Thyroid gland (tissue), 4 donors: ENCODE measurements at places on chromosomes 12 and 14. TPM values are rescaled to one million over a fixed set of nuclear protein-coding genes. Genes with fewer than 3 reads are reported as not detected.

DNA sequence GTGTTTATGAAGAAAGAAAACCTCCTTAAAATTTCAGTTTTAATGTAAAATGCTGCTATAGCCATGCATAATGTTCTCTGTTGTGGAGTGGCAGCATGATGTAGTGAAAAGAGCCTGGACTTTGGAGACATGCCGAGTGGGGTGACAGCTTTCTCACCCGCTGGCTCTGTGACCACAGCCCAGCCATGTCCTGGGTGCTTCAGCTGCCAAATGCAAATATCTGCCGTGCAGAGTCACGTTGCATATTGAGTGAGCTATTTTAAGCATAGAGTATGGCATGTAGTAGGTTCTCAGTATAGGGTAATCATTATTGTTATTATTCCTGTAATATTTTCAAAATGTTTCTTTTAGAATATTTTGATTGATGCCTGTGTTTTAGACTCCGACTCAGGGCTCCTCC, 15.5 kb upstream of the TCTN2 start:
- no peak for DNase-seq

DNA sequence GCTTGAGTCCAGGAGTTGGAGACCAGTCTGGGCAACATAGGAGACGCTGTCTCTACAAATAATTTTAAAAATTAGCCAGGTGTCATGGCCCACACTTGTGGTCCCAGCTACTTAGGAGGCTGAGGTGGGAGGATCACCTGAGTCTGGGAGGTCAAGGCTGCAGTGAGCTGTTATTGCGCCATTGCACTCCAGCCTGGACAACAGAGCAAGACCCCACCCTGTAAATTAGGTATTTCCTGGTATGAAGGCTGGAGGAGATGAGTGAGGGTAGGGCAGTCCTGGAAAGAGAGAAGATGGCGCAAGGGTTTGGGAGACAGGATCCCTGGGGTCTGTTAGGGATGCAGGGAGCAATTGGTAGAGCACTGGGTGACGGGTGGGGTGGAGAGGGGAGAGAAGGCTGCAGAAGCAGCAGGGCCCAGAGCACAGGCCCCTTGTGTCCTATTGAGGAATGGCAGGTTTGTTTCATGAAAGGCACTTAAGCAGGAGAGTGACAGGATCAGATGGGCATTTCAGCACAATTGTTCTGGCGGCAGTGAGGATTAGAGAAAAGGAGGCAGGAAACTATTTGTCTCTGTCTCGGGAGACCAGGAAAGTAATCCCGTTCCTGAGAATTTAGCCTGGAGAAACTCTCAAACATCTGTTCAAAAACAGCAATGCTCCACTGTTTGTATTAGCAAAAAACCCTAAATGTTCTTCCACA, 47.2 kb upstream of the KTN1 start:
- DNase-seq, result no peak

SERPINA9 gene
- not detected for total RNA-seq

DNA sequence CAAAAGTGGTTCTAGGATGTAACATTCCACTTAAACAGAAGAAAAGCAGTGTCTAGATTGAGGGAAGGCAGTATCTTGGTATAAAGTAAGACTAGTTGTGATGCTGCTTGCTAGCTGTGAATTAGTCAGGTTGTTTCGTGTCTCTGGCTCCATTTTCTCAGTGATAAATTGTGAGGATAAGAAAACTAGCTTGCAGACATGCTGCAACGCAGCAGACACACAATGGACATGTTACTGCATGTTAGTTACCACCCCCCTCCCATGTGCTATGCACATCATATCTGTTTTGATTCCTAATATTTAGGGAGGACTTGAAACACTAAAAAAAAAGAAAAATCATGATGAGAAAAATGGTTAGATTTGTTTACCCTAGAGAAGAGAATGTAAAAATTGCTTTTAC, 2.9 kb downstream of the CCNK start:
- no peak for DNase-seq

ASPG gene
- 8.2 TPM for total RNA-seq

DNA sequence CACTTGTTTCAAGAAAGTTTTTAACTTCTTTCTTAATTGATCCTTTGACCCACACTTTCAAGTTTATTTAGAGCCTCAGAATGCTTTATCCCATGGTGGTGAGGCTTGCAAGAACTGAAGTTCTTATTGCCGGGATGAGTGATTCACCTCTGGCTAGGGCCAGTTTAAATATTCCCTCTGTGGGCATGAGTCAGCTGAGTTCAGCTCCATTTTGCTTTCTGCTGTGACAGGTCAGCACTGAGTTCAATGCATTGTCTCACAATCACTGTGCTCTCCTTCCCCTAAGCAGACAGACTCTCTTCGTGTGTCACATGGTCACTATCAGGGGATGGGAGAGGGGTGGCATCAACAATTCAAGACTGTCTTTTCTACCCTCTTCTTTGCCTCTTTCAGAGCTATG, 514.6 kb upstream of the FBXO33 start:
- DNase-seq, result no peak

- DNase-seq, result no peak
Observed at GRCh38 chr12:18922851-18923250, 184.9 kb downstream of the CAPZA3 start.

DNA sequence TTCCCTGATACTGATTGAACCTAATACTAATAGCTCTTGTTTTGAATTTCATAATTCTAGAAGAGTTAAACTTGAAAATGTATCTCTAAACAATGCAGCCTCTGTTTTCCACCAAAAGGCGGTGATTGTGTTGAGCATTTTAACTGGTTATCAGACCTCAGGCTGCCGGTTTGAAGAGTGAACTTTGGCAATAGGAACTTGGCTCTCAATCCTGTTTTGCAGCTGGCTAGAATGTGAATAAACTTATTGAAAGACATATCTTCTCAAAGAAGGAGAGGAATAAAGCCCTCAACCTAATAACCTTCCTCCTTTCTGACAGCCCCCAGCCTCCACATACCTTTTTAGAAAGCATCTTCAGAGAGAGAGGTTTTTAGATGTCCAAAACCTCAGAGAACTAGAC, 105.4 kb downstream of the SRGAP1 start:
- no peak for DNase-seq

LETMD1 gene
- total RNA-seq, result 106 TPM

GRCh38 chr12:123723765-123724164, 11.6 kb downstream of the ATP6V0A2 start:
- DNase-seq, result no peak

- DNase-seq, result no peak
Observed at GRCh38 chr14:64849940-64850339, 29.8 kb downstream of the SPTB start.

DNA sequence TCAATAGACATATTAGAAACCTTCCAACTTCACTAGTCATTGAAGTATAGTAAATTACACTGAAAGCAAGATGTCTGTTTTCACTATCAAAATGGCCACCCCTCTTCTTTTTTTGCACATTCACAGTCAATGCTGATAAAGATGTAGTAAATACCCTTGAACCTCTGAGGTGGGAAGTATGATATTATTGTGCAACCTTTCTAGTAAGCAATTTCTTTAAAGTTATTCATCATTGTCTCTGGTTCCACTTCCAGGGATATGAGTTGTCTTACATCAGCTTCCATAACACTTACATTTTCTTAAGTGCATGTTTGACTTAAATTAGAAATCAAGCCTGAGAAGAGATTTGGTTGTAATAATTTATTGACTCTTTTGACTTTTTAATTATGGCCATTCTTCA, 453.9 kb upstream of the MGAT4C start:
- no peak for DNase-seq

- no peak for DNase-seq
Observed at GRCh38 chr12:105466901-105467598, 136.6 kb downstream of the C12orf75 start.

MED6 gene
- total RNA-seq, result 74.3 TPM

DNA sequence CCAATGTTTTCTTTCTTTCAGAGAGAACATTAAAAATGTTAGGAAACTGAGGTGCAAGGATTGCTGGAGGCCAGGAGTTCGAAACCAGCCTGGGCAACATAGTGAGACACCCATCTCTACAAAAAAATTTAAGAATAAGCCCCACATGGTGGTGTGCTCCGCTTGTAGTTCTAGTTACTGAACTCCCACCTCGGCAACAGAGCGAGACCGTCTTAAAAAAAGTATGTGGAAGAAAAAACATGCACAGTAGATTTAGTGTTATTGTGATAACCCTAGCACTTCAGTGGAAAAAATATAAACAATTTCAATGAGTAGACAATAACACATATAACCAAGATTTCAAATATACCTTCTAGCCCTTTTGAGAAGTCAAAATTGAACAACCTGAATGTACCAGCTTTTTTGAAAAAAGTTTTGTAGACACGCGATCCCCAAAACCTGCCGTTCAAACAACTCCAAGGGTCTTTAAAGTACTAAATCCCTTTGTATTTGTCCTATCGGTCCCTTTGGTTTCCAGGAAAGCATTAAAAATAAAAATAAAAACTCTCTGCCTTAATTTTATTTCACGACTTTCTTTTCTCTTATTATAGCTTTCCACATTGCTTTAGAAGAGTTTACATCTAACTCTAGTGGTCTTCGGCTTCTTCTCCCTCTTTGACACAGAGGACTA, 1.0 kb upstream of the ANO6 start:
- DNase-seq, result no peak

- DNase-seq, result no peak
Observed at GRCh38 chr12:22047494-22047893, 1.5 kb downstream of the CMAS start.

DDN gene
- not detected for total RNA-seq

- no peak for DNase-seq
Observed at GRCh38 chr12:49875115-49875720, 28.5 kb downstream of the FAIM2 start.

DNA sequence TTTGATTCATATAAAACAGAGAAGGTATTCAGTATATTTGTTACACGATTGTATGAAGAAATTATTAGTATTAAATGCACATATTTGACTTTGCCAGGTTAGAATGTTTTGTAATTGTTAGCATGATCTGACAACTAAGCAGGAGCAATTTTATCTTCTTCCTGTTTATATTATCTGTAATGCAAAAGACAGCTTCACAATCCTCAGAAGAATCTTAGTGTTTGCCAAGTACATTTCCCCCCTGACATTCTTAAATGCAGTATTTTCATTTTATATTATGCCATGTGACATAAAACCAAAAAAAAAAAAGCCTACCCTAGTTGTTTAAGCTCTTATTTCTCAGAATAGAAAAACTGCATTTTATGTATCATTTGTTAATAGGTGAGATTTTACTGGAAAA, 469.4 kb downstream of the FOXG1 start:
- no peak for DNase-seq

- no peak for DNase-seq
Observed at GRCh38 chr14:54813081-54813480, 89.5 kb downstream of the GCH1 start.

- no peak for DNase-seq
Observed at GRCh38 chr12:46164186-46164761, 104.6 kb downstream of the SLC38A1 start.

- no peak for DNase-seq
Observed at GRCh38 chr14:64574371-64575107, 24.8 kb downstream of the PPP1R36 start.

TRIM9 gene
- 2.6 TPM for total RNA-seq

LTBR gene
- total RNA-seq, result 152 TPM

GRCh38 chr12:44428825-44429224, 447.3 kb downstream of the NELL2 start:
- DNase-seq, result no peak

FITM1 gene
- 2.7 TPM for total RNA-seq

DNA sequence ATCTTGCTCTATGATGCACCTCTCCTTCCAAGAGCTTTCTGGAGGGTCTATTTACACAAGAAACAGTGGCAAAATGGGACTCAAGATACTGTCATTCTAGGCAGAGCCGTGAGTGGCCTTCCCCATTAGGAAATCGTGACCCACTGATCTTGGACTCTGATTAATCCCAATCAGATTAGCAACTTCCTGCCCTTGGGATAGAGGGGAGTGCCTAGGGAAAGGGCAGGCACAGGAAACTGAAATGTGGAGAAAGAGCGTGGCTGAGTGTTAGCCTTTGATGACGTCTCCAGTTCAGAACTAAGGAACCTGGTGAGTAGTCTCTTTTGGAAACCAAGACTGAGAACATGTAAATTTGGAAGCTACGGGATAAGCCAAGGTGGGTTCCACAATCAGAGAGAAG, 76.1 kb downstream of the NUAK1 start:
- no peak for DNase-seq

PLEKHH1 gene
- total RNA-seq, result 244 TPM

GRCh38 chr14:96783043-96783914, 13.9 kb upstream of the VRK1 start:
- no peak for DNase-seq
